ENCODE measurements at places on chromosomes 4 and X.

- no peak for DNase-seq
Observed at GRCh38 chrX:104193485-104193884, 27.2 kb downstream of the FAM199X start.

GRCh38 chr4:38757945-38758600 lies 24.7 kb downstream of the TLR10 start:
- no peak for DNase-seq

DNA sequence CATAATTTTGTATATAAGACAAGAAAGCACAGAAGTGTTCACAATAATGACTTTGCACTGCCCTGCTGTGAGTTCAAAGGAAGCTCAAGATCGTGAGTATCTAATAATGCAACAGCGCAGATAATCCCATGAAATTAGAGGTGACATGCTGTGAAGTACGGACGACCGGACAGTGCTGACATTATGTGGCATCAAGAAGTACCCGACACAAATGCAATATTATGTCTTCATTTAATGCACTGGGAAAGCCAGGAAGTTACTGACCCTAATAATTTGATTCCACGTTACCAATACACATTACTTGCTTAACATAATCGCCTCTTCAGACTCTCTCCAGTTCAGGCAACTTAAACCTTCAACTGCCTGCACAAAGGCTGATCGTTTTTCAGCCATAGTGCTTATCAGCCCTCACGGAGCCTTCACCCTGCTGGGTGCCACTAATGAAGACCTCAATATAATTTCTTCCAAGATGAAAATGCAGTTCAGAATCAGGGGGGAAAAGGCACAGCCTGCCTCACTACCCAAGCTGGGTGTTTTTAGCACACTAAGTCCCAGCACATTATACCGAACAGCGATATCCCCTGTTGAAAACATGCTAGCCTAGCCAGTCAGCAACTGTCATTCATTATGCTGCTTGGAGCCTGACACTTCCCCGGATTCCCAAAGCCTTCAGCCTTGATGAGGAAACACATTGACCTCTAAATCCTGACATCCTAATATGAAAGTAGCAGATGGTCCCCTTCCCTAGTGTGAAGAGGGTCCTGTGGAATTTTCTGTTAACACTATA lies 56.1 kb downstream of the SLC7A11 start:
- DNase-seq, result no peak

DNA sequence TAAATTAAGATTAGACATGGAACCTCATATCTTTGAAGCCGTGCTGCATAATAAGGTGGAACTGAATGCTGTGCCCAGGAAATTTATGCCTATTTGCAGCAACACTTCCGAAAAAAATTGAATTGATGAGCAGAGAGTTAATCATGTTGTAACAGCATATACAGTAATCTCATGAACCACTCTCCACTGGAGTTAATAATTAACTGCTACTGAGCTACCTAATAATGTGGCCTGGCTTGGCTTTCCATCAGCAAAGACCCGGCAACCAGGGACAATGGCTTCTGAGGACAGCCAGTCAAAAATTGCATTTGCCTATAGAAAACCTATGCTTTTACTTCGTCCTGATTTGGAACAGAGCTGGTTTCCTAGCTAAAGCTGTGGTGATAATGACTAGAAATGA lies 63.8 kb upstream of the GATB start:
- DNase-seq, result no peak

DNA sequence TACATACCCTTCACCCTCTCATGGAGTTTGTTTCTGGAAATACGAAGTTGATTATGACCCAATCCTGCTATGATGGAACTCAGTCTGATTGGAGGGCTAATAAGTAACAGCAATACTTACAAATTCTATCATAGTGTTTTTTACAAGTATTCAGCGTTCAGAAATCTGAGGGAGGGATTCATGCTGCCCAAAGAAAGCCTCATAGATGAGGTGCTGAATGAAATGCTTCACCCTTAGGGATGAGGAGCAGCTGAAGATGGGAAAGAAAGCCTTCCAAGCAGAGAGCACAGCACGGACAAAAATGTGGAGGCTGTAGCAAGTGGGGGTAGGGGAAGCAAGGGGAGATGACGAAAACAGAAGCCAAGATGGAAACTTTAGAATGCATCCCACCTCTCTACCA lies 27.9 kb upstream of the TBC1D1 start:
- DNase-seq, result no peak

DNA sequence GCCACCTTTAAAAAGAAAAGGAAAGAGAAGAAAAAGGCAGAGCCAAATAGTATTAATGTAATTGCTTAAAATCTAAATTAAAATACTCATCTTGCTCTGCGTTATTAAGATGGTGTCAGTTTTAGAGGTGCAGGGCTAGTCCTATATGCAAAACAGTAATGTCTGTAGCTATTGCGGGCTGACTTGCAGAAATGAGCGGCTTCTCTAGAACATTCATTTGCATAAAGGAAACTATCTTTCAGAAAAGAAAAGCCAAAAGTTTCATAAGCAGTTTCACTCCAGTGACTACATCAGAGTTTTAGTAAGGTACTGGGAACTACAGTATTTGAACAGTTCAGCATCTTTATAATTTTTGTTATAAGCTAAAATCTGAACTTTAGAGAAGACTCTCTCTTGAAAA lies 6.0 kb downstream of the SMAD1 start:
- DNase-seq, result no peak

GRCh38 chr4:32436816-32437215 lies 1716.6 kb downstream of the PCDH7 start:
- DNase-seq, result no peak

GRCh38 chr4:705278-706082 lies at the start of gene PCGF3:
Gene PCGF3 (plus strand): TSS chr4:705832. CDS start chr4:733681, 27,849 bp downstream.
- DNase-seq, result peak; percentile 94

GRCh38 chr4:98222306-98222705 lies 38.9 kb upstream of the RAP1GDS1 start:
- no peak for DNase-seq

DNA sequence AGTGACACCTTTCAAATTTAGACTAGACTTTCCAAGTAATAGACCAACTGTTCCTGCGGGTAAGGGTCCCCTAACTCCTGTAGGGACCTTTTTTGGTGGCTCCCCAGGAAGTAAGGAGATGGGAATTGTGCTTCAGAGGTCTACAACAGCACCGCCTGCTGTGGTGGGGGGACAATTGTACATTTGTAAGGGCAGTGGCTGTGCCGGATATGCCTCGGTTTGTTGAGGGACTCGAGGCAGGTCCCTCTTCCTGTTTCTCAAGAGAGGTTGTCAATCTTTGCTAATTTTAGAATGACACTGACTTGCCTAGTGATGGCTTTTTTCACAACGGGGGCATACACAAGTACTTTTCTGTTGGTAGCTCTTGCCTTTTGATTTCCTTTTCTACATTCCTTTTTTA lies 15.5 kb upstream of the HSD17B11 start:
- no peak for DNase-seq

DNA sequence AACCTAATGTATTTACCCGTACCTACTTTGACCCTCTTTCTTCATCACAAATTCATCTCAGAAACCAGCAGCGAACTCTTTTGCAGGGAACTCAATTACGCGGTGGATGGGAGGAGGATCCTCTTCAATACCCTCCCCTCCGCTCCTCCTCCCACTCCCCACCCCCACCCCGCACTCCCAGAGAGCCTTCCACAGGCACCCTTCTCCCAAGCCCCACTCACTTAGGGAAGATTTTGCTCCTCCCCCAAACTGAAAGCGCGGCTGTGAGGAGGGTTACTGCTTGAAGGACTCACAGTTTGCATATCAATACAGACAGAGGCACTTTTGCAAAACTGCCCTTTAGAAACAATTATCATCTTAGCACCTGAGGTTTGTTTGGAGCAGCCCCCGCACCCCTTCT lies 960 bp upstream of the IL1RAPL1 start:
- DNase-seq, result no peak

- no peak for DNase-seq
Observed at GRCh38 chr4:41154010-41154813, 60.1 kb downstream of the APBB2 start.

All from activated T-cell treated with anti-CD3 and anti-CD28 coated beads for 24 hours (primary cell).